ENCODE measurements at places on chromosomes 13 and 19. TPM values are rescaled to one million over a fixed set of nuclear protein-coding genes. Genes with fewer than 3 reads are reported as not detected.

GRCh38 chr19:49741210-49741844 lies 21.8 kb downstream of the TSKS start:
- no peak for DNase-seq

DNA sequence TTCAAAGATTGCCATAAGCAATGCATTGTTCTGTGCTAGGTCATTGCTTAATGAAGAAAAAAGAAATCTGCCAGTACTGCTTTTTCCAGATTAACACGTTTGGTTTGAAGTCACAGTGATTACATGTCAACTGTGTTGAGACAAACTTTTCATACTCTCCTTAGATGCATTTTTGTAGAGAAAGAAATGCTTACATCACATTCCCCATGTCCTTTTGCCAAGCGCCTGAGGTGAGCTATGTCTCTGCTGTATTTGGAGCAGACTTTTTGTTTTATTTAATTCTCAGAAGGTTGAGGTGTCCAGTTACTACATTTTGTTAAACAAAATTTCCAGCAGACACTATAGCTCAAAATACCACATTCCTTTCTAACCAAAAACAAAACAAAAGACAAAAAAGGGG lies 16.2 kb downstream of the LACC1 start:
- DNase-seq: no peak

DNA sequence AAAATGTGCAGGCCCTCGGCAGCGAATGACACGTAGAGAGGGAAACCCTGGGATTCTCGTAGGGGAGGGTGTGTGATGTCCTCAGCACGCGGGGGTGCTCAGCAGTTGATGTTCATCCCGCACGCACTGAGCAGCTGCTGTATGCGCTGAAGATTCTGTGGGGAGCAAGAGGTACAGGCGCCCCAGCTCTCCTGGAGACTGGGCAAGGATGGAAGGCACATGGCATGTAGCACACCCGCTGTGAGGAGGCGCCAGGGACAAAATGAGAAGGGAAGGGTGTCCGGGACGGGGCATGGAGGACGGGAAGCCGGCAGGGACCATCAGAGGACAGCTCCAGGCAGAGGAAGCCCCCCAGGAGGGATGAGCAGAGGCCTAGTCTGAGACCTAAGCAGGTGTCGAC lies 15.4 kb downstream of the ATP11A start:
- no peak for DNase-seq

- DNase-seq: peak; percentile 64
Measured at GRCh38 chr19:8240274-8241229, 31.4 kb downstream of the CERS4 start.

GRCh38 chr13:40114305-40114896 lies 458.9 kb downstream of the COG6 start:
- DNase-seq: no peak

DNA sequence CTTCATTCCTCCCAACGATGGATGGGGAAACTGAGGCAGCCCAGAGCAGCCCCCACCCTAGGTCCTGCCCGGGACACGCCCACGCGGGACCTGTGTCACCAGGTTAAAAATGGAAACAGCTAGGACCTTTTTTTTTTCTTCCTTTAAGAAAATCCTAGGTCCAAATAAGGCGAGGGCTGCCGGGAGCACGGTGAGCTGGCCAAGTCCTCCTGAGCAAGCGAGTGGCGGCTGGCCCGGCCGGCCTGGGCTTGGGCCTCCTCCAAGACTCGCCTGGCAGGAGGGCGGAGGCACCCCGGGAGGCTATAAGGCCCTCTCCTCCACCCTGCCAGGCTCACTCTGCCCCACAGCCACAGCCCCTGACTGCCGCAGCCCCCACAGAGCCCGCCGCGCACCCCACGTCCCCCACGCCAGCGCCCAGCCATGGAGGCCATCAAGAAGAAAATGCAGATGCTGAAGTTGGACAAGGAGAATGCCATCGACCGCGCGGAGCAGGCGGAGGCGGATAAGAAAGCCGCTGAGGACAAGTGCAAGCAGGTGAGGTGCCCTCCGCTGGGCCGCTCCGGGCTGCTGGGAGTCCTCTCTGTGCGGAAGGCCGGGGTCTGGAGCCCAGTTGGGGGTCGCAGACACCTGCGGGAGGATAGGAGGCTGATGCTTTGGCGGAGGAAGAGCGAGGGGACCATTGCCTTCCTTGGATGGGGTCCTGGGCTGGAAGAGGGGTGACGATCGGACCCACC lies 8.9 kb upstream of the TPM4 start:
- no peak for DNase-seq

DNA sequence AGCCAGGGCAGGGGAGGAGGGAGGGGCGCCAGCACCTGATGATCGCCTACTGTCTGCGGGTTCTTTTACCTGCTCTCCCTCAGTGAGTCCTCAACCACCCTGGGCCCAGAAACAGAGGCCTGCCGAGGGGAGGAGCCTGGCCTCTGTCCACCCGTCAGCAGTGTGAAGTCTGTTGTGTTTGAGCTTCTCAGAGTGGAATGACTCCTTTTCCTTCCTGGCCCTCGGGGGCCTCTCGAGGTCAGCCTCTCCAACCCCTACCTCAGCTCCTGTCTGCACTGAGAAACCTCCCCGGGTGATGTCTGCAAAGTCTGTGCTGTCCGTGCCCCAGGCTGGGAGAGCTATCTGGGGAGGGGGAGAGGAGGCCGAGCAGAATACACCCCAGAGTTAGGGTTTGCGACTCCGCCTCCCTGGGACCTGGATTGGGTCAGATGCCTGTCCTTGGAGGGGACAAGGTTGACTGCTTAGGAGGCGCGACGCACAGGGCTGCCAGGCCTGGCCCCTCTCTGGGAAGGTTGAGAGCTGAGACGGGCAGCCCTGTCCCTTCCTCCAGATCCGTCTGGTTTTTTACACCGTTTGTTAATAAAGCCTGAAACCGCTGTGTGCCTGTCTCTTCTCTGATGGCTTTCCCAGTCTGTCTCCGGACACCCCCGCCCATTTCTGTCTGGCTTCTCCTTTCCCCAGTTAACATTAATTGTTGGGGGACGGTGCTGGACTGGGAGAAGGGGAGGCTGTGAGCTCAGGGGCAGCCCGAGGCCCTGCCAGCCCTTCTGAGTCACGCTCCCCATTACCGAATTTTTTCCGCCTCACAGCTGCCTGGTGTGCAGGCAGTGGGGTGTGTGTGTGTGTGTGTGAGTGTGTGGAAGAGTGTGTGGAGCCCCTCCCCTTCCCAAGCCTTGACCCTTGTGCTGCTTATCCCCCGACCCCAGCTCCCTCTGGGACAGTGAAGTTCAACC lies 989 bp upstream of the SSC5D start:
- no peak for DNase-seq

DNA sequence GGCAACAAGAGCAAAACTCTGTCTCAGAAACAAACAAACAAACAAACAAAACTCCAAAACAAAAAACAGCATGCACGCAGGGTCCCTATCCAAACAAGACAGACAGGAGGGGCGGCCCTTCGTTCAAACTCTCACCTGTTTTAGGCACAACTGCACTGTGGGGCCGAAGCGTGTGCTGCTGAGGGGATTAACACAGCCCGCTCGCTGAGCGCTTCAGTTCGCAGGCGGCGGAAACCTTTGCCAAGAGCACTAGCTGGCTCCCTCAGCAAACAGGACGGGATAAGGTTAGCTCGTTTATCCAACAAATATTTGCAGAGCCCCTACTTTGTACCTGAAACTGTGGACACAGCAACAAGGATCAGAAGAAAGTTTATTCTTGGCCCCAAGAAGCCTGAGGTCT lies 1.6 kb upstream of the ADPRHL1 start:
- no peak for DNase-seq

DNA sequence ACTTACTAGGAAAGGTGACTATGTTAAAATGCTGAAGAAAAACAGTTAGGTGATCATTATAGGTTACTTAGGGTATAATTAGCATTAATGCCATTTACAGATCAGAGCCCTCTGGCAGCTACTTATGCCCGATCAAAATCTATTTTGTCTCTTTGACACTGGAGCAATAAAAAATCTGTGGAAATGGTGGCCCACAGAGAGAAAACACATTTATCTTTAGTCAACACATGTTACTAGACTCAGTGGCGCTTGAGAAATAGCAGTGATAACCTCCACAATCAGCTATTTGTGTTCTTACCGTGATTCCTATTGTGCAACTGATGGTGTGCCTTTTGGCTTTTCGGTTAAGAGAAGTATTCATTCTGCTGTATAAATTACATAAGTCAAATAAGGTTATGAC lies 1519.6 kb downstream of the PCDH9 start:
- DNase-seq: no peak

DNA sequence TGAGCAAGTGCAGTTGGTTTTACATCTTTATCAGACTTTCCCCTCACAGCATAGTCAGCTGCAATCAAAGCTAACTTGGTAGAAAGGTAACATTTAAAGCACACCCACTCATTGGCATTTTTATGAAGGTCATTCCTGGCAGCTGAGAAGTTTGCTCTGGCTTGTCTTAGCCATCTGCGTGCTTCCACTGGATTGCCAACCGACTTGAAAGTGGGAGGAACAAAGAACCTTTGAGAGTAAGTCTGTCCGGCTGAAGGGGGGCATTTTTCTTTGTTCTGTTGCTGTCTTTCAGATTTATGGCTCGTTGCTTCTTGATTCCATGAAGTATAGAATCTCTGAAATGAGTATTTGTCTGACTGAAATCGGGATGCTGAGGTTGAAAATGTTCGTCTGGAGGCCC lies 103.1 kb downstream of the SACS start:
- no peak for DNase-seq

GRCh38 chr13:96223231-96223630 lies 133.3 kb downstream of the HS6ST3 start:
- no peak for DNase-seq

DNA sequence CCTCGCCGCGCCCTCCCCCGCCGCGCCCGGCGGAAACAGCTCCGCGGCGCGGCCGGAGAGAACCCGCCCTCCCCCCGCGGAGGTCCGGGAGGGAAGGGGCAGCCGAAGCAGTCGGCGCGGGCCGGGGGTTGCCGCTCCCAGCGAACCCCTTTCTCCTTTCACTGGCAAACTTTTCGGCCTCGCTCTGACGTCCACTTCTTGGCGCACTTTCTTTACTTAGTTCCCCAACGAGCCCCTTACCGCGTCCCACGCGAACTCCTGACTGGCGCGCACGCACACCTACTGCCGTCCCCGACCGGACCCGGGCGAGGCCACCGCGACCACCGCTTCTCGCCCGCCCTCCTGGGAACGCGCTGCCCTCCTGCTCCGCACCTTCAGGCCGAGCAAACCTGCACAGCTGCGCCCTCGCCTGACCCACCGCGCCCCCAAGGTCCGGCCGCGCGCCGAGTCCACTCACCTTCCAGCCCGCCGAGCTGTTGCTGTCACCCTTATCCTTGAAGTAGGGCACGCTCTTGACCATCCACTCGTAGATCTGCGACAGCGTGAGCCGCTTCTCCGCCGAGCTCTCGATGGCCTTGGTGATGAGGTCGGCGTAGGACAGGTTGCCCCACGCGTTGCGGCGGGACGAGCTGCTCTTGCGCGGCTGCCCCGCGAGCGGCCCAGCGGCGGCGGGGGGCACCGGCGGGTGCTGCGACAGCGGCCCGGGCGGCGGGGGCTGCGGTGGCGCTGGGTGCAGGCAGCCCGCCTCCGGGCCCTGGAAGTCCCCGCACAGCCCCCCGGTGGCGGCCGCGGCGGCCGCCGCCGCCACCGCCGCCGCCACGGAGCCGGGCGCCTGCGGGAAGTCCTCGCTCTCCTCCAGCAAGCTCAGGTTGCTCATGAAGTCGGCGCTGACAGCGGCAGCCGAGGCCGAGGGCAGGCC lies 1.1 kb downstream of the FOXO1 start:
- peak; percentile 83 for DNase-seq

DNA sequence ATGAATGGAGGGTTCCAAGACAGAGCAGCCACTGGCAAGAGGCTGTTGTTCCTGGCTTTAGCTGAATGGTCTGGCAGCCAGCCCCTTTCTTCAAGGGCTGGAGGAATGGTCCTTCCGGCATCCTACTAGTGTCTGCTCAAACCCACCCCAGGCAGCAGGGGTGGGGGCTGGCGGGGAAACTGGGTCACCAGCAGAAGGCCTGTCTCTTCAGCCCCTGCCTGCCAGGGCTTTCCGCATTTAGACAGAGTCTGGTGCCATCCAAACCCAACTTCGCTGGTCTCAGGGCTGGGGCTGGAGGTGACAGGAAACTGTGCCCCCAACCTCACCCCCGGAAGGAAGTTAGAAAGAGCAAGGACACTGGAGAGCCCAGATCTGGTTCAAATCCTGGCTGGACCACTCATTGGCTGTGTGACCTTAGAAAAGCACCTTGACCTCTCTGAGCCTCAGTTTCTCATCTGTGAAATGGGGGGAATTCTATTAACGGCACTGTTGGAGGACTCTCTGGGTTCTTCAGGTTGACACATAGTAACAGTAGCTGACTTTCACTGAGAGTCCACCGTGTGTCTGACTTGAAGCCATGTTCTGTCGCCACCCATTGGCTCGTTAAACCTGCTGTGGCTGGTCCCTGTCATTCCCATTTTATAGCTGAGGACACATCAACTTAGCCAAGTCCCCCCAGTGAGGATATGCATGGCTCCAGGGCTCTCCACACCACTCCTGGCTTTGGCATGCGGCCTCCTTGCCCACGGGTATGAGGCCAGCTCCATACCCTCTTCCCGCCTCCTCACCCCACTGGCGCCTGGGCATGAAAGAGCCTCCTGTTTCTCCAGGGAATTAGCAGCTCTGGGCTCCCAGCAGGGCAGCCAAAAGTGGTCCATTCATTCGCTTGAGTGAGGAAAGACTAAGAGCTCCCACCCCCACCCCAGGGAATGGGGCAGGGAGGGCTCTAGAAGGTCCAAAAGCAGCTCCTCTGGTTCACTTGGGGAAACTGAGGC lies 2.5 kb upstream of the NR2C2AP start:
- no peak for DNase-seq

Gene SLC10A2
- total RNA-seq: not detected

GRCh38 chr13:103833294-103833852 lies 767.2 kb upstream of the SLC10A2 start:
- DNase-seq: no peak

GRCh38 chr13:110125157-110125556 lies 181.8 kb downstream of the COL4A1 start:
- DNase-seq: no peak

GRCh38 chr13:102472650-102473049 lies 70.8 kb upstream of the FGF14 start:
- no peak for DNase-seq

- no peak for DNase-seq
Measured at GRCh38 chr19:823565-824121, 1.9 kb upstream of the PLPPR3 start.

Gene ACER1
- not detected for total RNA-seq

Gene TPTE2
- not detected for total RNA-seq

- DNase-seq: no peak
Measured at GRCh38 chr19:18397242-18398202, at the start of gene LRRC25. Gene LRRC25 (minus strand): TSS chr19:18397622. CDS start chr19:18396963, 659 bp downstream.

GRCh38 chr13:25971047-25971446 lies 80.8 kb downstream of the SHISA2 start:
- DNase-seq: no peak

Gene PRSS57
- total RNA-seq: not detected

Gene C19orf67
- total RNA-seq: 0.54 TPM

GRCh38 chr13:34857558-34858325 lies 84.3 kb upstream of the NBEA start:
- DNase-seq: no peak

GRCh38 chr13:53821632-53822031 lies 793.0 kb downstream of the OLFM4 start:
- DNase-seq: no peak
